ENCODE measurements at places on chromosomes 16 and 17.

DNA sequence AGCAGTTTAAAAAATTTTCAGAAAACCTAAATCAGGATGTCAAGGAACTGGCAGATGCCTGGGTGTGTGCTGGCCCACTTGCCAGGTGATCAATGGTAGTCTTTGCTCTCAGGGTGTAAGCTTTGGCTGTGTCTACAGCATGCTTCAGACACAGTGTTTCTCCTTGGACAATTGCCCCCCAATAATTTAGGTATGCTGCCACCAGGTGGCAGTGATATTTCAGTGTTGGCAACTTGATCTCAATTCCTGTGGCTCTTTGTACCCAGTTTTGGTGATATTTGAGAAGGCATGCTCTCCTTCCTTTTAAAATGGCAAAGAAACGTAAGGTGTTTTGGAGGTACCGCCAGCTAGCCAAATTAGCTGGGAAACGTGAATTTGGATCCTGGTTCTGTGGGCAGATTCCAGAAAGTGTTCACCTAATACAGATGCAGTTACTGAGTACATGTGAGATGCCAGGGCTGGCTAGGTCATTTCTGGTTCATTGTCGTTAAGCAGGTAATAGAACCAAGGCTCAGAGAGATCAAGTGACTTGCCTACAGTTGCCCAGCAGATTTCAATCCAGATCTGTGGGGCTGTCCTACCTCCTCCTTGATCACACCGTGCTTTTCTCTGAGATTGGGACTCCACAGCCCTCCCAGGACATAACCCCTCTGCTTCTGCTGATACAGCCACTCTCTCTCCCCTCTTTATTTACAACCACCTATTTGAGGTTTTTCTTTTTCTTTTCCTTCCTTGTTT is 155.6 kb upstream of the PLCG2 start:
- DNase-seq, result peak; percentile 57

DNA sequence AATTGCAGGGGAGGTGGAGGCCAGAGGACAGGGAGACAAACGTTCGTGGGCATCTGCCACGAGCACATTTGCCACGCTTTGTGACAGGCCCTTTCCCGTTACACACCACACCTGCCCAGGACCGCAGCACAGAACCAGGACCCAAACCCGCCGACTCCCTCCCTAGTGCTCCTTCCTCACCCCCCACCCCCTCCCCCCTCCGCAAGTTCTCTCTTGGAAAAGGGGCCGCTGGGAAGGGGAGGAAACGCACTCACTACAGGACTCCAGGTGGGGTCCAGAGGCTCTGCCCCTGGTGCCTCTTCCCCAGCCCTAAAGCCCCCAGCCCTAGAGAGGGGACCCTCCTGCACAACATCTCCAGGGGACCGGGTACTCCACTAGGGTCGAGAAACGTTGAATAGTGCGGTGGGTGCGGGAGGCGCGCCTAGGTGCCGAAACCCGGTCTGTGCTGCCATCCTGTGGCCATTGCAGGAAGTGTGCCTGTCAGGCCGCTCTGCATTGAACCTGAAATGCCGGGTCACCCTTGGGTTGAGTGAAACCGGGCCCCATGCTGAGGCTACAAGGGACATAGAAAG is 21.9 kb upstream of the EIF1 start:
- DNase-seq, result peak; percentile 79

DNA sequence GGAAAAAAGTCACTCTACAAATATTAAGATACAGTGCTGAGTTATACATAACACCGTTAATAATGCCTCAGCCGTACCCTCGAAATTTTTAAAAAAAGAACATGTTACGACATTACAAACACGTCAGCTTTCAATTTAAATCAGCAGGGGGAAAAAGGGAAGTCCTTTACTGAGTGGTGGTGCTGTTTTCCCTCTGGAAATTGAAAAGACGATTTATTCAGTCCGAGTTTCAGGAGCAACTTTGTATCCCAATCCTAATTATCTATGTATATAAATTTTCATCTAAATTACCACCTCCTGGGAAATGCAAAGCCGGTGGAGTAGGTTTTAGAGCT is 1.3 kb downstream of the NETO2 start:
- DNase-seq, result peak; percentile 66

DNA sequence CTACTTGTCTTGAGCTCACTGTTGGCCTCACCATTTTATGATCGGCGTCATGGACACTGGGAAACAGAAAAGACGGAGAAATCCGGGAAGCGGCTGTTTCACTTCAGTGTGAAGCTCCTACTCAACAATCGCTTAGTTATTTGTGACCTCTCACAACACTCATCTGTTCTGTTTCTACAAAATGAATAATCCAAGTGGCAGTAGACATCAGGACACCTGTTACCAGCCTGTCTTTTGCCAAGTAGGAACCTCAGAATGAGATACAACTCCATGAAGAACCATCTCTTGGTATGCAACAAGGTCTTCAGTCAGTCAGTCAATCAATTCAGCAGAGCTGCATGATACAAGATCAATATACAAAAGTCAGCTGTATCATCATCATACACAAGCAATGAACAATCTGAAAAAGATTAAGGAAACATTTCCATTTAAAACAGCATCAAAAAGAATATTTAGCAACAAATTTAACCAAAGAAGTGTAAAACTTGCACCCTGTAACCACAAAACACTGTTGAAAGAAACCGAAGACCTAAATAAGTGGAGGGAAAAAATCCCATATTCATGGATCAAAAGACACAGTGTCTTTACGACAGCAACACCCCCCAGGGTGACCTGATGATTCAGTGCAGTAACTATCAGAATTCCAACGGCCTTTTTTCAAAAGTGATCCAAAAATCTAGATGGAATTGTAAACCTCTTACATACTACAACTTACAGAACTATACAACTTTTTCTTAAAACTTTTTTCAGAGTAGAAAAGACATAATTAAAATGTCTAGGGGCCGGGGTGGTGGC is 63.4 kb downstream of the ANKRD11 start:
- DNase-seq, result no peak

DNA sequence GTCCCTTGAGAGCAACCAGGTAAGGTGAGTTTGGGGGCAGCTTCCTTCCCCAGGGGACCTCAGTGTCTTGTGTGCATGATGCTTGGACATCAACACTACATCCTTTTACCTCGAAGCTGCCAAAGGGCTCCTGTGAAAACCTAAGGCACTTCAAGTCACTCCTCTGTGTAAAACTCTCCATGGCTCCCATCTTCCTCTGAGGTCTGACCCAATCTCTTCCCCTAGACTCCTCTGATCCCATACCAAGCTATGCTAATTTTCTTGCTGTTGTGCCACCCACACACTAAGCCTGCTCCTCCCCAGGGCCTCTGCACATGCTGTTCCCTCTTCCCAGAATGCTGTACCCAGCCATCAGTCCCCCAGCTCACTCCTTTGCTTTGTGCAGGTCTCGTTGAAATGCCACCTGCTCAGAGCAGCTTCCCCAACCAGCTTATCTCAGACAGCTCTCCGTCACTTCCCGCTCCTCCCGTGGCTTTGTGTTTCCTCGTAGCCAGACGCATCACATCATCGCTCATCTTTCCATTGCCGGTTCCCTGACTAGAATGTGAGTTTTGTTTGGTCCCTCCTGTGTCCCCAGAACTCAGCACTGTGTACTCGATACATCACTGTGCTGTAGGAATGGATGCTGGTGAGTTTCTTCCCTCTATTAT is 78.4 kb downstream of the CNGB1 start:
- no peak for DNase-seq

- DNase-seq, result no peak
Measured at GRCh38 chr17:39628655-39629493, 2.1 kb downstream of the PPP1R1B start.

DNA sequence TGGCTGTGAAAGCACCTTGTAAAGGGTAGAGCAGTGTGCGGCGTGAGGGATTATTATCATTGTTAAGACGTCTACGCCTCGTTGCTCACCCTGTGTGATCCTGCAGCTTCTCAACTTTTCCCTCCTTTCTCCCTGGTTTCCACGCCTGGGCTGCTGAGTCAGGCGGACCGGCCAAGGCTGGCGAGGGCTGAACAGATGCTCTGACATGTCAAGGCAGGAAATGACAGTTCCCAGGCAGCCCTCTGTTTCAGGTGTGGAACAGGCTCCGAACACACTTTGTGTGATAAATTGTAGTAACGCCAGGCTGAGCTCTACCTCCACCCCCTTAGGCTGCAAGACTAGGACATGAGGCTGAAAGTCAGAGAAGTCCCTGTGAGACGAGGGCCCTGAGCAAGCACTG is 46.0 kb upstream of the TBX2 start:
- DNase-seq, result no peak

DNA sequence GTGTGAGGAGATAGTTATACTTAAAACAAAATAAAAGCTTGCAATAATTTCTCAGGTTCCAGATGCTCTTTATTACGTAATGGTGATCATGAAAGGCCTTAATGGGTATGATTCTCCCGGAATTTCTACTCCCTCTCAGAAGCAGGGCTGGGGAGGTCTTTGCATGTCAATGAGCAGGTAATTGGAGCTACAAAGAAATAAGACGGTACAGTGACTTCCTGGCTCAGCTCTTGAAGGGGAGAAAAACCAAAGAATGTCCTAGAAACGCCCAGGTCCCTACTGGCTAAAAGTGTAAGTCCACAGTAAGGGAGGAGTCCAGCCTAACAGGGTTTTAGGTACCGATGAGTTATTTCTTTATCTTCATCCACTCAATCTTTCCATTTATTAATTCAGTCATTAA is 390.9 kb downstream of the TMEM114 start:
- no peak for DNase-seq

- no peak for DNase-seq
Measured at GRCh38 chr16:49739381-49739780, 116.5 kb downstream of the ZNF423 start.

DNA sequence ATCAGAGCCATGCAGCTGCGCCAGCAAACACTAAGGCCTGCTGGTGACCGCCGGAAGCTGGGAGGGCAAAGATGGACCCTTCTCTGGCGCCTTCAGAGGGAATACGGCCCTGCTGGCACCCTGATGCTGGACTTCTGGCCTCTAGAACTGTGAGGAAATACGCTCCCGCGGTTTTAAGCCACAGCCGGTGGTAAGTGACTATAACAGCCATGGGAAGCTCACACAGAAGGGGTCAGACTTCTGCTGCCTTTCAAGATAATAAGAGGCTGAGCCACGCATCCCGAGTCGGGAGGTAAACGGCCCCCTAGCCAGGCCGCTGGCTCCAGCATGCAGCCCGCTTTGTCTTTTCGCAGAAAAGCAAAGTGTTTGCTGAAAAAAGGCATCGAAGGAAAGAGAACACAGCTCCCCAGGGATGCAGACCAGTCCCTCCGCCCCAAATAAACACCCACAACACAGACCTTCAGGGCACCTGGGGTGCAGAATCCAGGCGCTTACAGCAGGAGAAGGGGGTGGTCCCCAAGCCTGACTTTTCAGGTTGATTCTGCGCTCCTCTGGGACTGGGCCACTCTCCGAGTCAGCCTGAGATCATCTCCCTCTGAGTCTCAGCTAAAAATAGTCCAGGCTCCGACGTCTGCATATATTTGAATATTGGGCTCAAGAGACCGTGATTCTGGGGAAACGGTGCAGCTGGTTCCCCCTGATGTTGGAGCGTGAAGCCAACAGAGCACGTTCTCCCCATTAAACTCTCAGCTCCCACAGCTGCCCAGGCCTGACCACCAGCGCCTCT is 89.7 kb downstream of the MGAT5B start:
- DNase-seq, result no peak

DNA sequence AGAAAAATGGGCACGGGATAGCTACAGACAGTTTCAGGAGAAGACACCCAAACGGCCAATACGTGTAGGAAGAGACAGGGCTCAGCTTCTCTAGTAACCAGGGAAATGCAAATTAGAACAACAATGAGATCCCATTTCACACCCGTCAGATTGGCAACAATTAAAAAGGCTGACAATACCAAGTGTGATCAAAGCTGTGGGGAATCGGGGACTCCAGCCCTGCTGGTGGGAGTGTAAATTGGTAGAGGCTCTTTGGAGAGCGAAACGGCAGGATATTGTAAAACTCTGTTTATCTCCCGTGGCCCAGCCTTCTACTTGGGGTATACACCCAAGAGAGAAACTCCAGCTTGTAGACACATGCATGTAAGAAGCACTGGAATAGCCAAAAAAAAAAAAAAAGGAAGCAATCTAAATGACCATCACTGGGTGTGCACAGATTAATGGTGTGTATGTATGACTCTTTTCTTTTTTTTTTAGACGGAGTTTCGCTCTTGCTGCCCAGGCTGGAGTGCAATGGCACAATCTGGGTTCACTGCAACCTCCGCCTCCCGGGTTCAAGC is 27.5 kb downstream of the MYBBP1A start:
- no peak for DNase-seq

- DNase-seq, result no peak
Measured at GRCh38 chr16:50585331-50585776, 37.2 kb downstream of the NKD1 start.

GRCh38 chr17:43907425-43907981 is at the start of gene MPP2:
Gene MPP2, minus strand, starts transcription at chr17:43907536. Its CDS starts 3,076 bp downstream, at chr17:43904460.
- peak; percentile 75 for DNase-seq

- DNase-seq, result peak; percentile 79
Measured at GRCh38 chr17:48995974-48996721, 1.0 kb upstream of the IGF2BP1 start.

DNA sequence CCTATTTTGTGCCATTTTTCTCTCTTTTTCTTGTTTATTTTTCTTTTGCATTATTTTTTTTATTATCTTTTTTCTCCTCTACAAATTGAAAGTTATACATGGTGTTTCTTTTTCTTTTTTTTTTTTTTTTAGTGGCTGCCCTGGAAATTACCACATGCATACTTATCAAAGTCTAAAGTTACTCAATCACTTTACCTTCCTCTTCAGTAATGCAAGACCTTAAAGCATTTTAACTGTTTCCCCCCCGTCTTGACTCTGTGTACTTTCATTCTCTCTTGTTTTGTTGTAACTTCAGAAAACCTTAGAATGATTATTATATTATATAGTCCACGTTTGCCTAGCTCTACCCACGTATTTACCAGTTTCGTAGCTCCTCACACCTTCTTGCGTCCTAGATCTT is 33.3 kb upstream of the SMPD3 start:
- DNase-seq, result no peak

DNA sequence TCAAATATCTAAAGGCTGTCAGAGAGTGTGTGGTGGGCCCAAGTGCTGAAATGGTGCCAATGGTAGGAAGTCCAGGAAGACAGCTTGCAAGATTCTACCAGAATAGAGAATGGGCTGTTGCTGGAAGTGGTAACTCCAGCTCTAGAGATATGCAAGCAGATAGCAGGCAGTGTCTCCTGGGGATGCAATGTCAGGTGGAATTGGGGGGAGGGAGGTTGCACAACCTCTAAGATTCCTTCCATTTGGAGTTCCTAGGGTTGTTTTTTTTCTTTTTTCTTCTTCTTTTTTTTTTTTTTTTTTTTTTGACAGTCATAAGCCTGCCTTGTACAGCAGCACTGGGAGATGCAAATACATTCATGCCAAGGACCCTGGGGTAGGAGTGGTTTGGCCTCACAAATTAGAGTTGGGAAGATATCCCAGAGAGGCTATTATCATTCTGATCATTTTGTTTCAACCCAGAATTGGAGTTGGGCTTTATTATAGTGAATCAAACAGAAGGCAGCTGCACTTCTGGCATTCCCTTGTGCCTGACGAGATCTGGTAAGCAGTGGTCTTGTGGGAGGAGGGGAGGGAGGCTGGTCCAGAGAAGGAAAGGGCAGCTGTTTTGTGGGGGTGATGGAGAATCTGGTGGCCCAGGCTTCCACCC is 51.1 kb downstream of the SLC6A2 start:
- no peak for DNase-seq
